ENCODE measurements at places on chromosomes 5 and 9. TPM values are rescaled to one million over a fixed set of nuclear protein-coding genes. Genes with fewer than 3 reads are reported as not detected.

DNA sequence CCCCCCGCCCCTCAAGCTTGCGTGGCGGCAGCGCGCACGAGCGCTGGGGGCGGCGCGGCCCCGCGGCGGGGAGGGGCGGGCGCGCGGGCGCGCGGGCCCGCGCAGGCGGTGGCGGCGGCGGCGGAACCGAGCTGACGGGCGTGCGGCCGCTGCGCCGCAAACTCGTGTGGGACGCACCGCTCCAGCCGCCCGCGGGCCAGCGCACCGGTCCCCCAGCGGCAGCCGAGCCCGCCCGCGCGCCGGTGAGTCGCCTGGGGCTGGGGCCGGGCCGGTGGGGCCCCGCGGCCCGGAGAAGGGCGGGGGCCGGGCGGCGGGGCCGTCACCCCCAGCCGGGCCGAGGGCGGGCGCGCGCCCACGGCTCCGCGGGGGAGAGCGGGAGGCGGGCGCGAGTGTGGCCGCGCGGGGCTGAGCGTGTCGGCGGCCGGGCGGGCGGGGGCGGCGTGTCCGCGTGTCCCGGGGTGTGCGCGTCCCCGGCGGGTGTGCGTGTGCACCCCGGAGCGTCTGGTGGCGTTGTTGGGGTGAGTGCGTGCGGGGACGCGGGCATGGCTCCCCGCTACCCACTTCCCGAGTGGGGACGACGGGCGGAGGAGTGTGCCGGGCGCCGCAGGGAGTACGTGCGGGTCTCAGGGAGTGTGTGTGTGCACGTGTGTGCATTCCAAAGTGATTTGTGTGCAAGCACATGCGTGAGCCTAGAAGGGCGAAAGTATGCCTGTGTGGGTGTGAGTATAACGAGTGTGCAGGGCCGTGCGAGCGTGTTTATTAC is at the start of gene NEK6:
Gene NEK6, plus strand, starts transcription at position 106 of the 763 bp plus-strand sequence. CDS start 44,016 bp downstream, outside the sequence.
- DNase-seq, result no peak

DNA sequence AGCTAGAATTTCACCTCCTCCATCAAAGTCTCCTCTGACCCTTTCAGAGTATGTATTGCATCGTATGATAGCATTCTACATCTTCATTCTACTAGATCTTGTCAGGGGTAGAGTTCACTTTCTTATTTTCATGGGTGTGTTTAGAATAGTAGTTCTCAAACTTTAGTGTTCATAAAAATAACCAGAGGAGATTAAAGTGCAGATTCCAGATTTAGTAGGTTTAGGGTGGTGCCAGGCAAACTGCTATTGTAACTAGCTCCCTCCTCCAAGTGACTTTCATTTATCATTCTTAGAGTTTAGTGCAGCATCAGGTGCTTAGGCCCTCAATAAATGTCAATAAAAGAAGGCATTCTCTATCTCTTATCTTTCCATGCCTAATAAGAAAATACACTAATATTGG is 7.2 kb upstream of the FYB1 start:
- DNase-seq, result no peak

- no peak for DNase-seq
Observed at GRCh38 chr5:174606646-174607045, 117.7 kb upstream of the MSX2 start.

DNA sequence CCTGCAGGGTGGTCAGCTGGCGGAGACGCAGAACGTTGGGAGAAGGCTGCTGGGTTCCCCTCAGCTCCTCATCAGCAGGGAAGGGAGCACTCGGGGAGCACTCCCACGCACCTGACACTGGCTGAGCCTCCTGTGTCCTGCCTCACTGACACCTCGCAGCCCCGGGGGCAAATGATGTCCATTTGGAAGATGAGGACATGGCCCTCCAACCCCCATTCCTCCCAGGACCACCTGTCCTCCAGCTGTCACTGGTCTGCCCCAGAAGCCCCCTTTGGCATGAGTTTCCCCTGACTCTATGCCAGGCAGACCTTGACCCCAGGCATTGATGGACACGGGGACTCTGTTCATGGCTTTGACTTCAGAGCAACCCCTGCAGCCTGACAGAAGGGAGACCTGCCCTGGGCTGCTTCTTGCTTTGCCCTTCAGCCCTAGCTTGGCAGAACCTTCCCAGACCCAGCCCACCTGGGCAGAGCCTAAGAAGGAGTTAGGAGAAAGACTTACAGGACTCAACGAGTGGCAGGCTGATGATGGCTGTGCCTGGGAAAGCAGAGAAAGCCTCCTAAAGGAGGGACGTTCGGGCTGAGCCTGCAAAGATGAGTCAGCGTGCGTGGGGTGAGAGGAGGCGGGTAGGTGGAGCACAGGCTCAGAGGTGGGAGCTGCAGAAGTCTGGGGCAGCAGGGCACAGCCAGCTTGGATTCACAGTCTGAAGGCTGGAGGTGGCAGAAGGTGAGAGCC is 90.6 kb downstream of the LMX1B start:
- no peak for DNase-seq

CEP120 gene
- total RNA-seq, result 19.5 TPM
